Chondrocyte (in vitro differentiated cells): ENCODE measurements at places on chromosomes 1 and 21. TPM values are rescaled to one million over a fixed set of nuclear protein-coding genes. Genes with fewer than 3 reads are reported as not detected.

- no peak for DNase-seq
These were observed 4.5 kb upstream of the TRIM17 start for GRCh38 chr1:228420968-228421826.

GRCh38 chr1:51760872-51761271 lies 117.7 kb downstream of the NRDC start:
- no peak for DNase-seq

- DNase-seq, result peak; percentile 86
These were observed 147.8 kb downstream of the TOMM20 start for GRCh38 chr1:234980645-234981396.

DNA sequence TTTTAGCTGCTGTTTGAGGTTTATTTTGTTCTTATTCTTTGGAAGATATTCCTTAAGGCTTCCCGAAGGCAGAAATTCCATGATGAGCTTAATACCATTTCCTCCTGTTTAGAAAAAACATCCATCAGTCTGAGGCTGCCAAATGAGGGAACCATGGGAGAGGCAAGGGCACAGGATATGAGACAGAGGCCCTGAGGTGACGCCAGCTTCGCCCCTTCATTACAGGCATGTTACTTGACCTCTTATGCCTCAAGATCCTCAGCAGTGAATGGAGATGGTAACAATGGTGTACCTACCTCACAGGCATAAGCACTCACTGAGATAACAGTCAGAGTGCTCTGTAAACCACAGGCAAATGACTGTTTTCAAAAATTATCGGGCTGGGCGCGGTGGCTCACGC lies 93.6 kb downstream of the RAVER2 start:
- DNase-seq, result no peak

GRCh38 chr1:206421616-206422340 lies 48.5 kb upstream of the IKBKE start:
- DNase-seq, result no peak

DNA sequence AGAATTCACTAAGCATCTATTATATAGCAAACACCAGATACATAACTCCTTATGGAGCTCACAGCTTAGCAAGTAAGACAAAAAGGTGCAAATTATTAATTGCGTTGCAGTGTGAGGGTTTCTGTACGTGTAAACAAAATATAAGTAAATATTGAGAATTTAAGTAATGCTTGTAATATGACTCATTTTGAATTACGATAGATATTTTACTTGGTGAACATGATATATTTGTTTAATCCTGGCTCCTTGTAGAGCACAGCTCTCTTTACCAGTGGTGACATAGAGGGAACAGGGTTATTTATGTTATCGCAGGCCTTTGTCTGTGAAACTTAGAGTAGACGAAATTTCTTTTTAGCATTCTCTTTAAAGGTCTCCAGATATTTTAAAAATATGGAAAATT lies 36.4 kb downstream of the LYPLAL1 start:
- no peak for DNase-seq

DNA sequence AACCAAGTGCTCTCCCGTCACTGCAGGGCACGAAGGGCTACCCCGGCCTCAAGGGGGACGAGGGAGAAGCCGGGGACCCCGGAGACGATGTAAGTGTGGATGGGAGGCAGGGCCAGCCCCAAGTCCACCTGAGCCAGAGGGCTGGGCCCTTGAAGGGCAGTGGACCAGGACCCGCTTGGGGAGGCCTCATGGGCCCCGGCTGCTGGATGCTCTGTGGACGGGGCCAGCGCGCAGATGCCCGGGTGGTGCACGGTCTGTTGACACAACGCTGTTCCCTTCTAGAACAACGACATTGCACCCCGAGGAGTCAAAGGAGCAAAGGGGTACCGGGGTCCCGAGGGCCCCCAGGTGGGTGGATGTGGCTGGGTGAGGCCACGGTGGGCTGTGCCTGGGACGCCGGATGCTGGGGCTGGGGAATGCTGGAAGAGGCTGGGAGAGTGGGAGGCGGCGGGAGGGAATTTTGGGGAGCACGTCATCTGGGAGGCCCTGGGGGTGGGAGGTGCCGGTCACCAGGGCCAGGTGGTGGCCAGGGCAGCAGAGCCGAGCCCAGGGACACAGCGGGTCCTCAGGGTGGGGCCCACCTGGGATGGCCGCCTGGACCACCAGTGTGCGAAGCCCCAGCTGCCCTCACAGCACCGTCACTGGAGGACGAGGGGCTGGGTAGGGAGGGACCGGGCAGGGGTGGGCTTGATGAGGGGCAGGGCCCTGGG lies 17.5 kb downstream of the COL6A1 start:
- DNase-seq, result peak; percentile 90

- no peak for DNase-seq
These were observed 74.8 kb downstream of the ELAVL4 start for GRCh38 chr1:50183378-50184133.

- DNase-seq, result no peak
These were observed 282.2 kb downstream of the PLPP3 start for GRCh38 chr1:56297208-56297607.

GRCh38 chr1:111412839-111413238 lies 14.7 kb downstream of the OVGP1 start:
- DNase-seq, result no peak

DNA sequence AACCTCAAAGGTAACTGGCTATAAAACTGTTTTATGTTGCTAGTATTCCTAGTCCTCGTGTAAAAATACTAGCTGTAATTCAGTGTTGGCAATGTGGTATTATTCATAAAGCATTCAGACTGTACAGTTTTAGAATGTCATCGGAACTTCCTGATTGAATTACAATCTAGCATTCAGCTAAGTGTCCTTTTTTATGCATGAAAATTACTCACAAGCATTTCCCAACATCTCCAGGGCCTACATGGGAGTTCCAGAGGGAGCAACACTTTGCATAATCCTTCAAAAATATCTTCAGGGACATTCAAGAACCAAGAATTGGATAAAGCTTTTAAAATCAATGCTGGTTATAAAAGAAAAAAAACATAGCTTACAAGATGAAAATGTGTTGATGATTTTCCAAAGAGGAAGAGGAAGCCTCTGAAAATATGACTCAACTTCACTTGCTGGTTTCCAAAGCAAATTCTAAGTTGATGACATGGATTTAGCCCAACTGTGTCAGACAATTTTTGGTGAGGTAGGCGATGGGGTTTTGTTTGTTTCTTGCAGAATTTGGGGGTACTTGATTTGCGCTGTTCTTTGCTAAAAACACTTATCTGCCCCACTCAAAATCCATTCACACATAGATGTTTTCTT lies 137.8 kb downstream of the SLC44A5 start:
- DNase-seq, result no peak

DNA sequence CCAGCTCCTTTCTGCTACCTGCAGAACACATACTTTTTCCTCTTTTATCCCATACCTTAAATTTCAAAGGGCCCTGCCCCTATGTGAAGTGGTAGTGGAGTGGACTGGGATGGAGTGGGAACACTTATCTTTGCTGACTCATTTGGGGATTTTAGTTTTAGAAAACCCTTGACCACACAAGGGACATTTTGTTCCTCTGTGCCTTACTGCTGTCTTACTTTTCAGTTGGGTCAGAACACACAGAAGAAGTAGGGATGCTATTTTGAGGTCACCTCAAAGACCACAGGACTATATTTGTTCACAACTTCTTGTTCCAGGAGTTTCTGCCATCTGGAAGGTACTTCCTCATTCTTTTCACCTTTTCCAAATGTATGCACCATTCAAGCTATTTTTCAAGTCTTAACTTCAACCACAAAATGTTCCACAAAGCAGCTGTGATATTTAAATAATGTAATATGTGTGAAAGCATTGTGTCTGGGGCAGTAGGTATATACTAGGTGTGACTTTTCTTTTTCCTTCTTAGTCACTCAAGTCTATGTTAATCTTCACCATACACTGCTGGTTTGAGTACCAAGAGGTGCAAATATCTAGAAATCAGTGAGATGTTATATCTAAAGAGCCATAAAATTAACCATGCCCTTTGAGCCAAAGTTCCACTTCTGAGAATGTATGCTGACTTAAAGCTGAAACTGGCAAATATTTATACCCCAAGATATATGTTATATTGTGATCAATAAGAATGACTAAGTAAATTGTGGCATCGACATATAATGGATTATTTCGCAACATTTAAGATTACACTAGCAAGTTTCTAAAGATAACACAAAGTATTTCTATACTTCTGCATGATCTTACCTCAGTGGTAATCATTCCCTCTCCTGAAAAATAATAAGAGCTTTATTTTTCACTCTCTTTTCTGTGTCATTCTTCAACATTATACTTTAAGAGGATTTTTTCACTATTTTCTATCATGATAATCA lies 308.5 kb downstream of the MRPL39 start:
- DNase-seq, result no peak

- peak; percentile 42 for DNase-seq
These were observed 49.5 kb downstream of the ATP5PO start for GRCh38 chr21:33865996-33866575.

Gene OLFM3
- total RNA-seq, result not detected in 3 replicates

DNA sequence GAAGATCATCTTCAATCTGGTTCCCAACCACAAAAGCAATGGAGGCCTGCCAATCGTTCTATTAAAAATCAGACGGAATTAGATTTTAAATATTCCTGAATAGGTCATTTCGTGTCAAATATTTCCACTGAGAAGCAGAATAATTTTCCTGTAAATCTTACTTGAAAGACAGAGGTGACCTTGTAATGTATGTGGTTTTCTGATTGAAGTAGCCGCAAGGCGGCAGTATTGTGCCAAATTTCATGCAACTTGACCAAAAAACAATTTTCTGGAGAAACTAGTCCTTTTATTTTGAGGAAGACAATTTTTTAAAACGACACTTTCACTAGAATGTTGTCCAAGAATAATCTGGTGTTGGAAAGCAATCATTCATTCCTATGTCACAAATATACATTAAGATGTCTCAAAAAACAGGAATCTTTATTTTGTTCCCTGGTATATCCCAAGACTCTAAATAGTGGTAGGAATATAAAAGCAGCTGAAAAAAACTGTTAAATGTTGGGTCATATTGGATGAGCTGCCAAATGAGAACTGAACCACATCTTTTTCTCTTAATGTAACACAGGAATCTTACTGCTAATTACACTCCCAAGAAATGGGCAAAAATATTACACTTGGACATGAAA lies 33.6 kb downstream of the SPAG17 start:
- no peak for DNase-seq

GRCh38 chr21:15015622-15016471 lies 49.0 kb downstream of the NRIP1 start:
- DNase-seq, result no peak

Gene LRRC3
- total RNA-seq, result 3.3 to 8.0 TPM (median 7.4 TPM) in 3 replicates

GRCh38 chr1:234542211-234542850 lies 63.4 kb upstream of the TARBP1 start:
- DNase-seq, result no peak

Gene OBSCN
- total RNA-seq, result 6.3 to 11.4 TPM (median 10.2 TPM) in 3 replicates

- DNase-seq, result no peak
These were observed 2.7 kb upstream of the RIPK4 start for GRCh38 chr21:41769521-41769920.

Gene CIART
- total RNA-seq, result 3.1 to 3.9 TPM (median 3.1 TPM) in 3 replicates
